Effector memory CD4-positive, alpha-beta T cell (primary cell): ENCODE measurements at places on chromosomes 3 and 15.

DNA sequence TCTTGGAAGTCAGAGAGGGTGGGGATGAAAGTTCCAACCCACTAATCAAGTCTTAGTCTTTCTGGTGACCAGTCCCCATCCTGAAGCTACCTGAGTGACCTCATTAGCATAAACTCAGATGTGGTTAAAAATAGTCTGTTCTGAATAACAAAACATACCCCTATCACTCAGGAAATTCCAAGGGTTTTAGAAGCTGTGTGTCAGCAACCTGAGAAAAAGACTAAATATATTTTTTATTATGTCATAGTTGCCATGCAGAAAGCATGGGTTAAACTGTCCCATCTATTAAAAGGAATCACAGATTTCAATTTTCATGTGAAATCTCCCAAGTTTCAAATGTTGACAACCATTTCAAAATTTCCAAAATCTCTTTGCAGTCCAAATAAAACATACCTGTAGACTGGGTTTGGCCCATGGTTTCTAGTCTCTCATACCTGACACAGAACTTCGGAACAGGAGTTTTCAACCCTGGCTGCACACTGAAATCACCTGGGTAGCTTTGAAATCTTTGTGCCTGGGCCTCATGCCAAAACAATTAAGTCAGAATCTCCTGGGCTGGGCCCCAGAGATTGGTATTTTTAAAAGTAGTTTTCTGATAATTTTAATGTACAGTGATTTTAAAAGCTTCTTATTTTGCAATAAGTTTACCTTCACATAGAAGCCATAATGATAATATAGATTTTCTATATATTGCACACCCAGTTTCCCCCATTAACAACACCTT, 476.3 kb downstream of the RBMS3 start:
- no peak overlapping the region for H3K27ac ChIP-seq
- no peaks in the 10 kb centered on the region for H3K36me3 ChIP-seq
- H3K4me1 ChIP-seq, result no peaks in the 10 kb centered on the region
- no peak for DNase-seq
- no peak overlapping the region for H3K4me3 ChIP-seq

DNA sequence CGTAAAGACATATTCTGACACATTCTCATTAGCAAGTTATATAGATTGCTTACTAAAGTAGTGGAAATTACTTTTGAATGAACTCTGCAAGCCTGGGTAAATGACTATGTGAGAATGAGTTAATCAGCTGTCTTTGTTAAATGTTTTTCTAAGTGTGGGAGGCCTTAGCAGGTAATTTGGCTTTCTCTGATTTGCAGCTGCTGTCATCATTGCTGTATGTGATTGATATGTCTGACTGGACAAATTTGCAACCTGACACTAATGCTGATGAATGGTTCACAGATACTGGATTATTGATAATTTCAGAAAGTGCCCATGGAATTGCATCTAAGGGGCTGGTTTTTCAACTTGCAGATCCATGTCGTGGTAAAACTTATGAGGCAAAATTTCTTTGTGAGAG, 372.2 kb upstream of the SGO1 start:
- no peak overlapping the region for H3K4me3 ChIP-seq
- DNase-seq, result no peak
- no peaks in the 10 kb centered on the region for H3K4me1 ChIP-seq
- H3K27ac ChIP-seq, result no peak overlapping the region
- H3K36me3 ChIP-seq, result no peaks in the 10 kb centered on the region

GRCh38 chr3:2984831-2985220, 125.3 kb downstream of the IL5RA start:
- no peaks in the 10 kb centered on the region for H3K27me3 ChIP-seq
- no peak overlapping the region for H3K4me3 ChIP-seq
- no peaks in the 10 kb centered on the region for H3K4me1 ChIP-seq

- H3K27me3 ChIP-seq, result no peaks in the 10 kb centered on the region
- no peaks in the 10 kb centered on the region for H3K36me3 ChIP-seq
- no peaks in the 10 kb centered on the region for H3K4me1 ChIP-seq
- no peak for DNase-seq
- H3K27ac ChIP-seq, result no peak overlapping the region
Observed at GRCh38 chr3:77320514-77320913, 280.6 kb downstream of the ROBO2 start.

DNA sequence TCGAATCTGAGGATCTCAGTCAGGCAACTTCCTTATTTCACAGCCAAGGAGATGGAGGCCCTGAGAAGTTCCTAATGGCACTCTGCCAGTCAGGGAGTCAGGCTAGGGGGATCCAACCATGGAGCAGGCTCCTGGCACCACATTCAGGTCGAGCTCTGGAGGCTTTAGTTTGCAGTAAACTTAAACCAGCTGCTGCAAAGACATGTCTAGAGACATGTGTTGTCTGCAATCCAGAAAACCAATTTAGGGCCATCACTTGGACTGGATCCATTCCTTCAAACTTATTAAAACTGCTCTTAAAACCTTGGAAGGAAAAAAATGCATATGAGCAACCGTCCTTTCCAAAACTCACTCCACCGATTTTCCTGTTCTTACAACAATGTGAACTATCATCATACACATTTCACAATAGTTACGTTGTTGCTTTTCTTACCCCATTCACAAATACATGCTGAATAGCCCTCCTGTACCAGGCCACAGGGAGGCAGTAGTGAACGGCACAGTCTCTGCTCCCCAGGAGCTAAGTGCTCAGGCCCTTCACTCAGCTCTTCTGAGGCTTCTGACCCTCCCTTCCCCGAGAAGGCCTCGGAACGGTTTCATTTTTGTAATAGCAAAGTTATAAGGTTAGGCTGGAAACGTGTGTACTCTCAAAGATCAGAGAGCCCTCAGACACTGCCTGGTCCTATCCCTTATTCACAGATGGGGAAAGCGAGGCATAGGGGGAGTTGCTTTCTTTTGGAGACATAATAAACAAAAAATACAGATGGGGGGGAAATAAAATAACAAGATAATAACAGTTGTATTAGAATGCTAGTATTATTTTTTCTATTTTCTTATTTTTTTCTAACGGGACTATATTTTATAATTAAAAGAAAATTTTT, 20.1 kb downstream of the RFT1 start:
- no peak overlapping the region for H3K27ac ChIP-seq
- DNase-seq, result no peak
- H3K36me3 ChIP-seq, result peaks cover 25% of the 10 kb centered on the region
- H3K4me3 ChIP-seq, result no peak overlapping the region
